ENCODE measurements at places on chromosomes 1 and 21.

GRCh38 chr1:36094621-36095061 is 5.9 kb downstream of the ADPRS start:
- no peak for DNase-seq

DNA sequence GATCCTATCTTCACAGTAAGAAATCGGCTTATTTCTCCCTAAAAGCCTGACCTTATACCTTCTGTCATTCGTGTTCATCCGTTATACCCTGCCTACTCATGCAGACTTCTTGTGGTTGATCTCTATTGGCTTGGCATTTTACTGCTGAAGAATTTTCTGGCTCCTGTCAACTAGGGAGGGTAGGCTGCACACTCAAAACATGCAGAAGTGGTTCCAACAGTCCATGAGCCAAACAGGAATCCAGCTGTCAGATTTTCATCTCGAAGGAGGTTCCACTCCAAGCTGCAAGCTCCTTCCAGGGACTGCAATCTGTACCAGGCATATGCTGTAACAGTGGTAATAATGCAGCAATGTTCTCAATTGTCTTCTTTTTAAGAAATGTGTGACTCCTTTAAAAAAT is 10.1 kb downstream of the DNAJC11 start:
- no peak for DNase-seq

DNA sequence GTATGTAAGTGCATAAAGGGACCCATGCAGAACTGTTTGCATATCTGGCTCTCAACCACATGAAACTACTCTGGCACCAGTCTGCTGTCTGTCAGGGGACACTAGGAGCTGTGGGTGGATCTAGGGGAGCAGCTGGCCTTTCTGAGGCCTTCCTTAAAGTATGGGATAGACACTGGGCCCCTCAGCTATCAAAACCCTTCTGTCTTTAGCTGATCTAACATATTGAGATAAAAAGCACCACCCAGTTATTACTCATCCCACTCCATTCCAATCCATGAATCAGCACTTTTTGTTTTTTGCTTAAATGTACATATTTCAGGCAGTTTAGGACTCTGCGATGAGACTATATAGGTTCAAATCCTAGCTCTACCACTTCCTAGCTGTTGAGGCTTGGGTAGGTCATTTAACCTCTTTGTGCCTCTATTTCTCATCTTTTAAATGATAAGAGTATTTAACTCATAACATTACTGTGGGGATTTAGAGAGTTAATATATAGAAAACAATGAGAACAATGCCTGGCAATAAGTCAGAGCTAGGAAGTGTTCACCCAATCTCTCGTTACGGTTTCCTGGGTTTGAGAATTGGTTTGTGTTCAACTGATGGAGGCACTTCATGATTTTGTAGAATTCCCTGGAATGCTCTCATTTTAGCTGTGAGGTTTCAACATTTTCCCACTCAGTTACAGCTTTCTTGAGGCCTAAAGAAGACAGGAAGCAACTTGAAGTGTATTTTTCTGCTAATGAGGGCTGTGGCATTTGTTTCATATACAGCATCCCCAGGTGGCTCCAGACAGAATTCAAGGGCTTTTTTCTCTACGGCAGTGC is 68.9 kb downstream of the LRIG2 start:
- DNase-seq = no peak

DNA sequence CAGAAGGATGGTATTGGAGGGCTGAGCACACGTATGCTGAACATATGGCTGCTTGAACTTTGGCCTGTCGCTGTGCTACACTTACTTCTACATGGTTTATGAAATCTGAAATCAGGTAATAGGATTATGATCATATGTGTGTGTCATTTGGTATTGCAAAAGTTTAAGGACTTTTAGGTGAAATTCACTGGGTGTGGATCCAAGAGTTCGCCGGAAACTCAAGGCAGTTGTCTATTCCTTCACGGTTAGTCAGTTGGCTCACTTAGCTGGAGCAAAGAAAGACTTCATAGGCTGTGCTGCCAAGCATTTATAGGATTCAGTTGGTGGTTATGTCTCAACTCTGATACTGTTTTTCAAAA is 927 bp downstream of the UAP1 start:
- DNase-seq = no peak

DNA sequence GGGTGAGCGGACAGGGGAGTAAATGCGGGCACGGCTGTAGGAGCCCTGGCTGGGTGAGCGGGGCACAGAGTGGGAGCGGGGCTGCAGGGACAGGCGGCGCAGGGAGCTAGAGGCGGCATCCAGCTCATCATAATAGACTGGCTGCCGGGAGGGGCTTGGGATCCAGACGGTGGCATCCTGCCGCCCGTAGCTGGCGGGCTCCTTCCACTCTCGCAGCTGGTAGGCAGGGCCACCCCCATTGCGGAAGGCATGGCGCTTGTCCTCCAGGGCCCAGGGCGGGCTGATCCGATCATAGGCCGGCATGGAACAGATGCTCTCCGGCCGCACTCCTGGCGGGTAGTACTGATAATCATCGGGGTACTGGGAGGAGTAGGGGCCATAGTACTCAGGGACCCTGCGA is 43.7 kb upstream of the GOLT1A start:
- DNase-seq = no peak

DNA sequence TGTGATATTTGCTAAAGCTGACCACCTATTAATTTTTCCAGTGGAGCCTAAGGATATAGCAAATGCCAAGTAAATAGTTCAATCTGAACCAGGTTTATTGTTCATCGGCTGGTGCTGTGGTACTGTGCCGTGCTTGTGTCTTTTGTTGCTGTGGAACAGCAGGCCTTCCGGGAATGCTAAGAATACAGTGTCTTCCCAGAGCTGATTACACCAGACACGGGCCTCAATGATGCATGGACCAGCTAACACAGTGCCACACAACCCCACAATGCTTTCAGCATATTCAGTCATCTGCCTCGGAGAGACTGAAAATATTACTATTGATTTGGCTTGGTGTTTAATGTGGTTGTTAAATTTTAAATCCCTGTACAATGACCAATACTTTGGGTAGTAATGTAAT is 415.4 kb downstream of the PTBP2 start:
- no peak for DNase-seq

- DNase-seq = no peak
Observed at GRCh38 chr1:225944951-225945350, 3.9 kb upstream of the LEFTY2 start.

- no peak for DNase-seq
Observed at GRCh38 chr1:33608825-33609400, 136.5 kb downstream of the ZSCAN20 start.

DNA sequence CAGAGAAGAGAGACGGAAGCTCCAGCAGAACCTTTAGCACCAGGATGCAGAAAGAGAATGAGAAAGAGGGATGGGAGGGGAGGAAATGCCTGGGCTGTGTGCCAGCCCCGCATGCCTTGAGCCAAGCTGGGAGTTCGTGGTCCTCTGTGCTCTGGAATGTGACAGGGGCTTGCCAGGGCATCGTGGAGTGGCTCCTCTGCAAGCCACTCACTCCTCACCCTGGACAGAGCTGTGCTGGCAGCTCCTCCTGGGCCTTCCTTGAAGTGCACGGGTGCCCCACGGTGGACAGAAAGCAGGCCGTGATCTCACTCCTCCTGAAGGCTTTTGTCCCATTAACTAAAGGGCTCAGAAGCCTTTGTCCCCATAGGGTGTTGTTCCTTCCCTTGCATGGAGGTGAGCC is 34.8 kb upstream of the PRELP start:
- DNase-seq = no peak

DNA sequence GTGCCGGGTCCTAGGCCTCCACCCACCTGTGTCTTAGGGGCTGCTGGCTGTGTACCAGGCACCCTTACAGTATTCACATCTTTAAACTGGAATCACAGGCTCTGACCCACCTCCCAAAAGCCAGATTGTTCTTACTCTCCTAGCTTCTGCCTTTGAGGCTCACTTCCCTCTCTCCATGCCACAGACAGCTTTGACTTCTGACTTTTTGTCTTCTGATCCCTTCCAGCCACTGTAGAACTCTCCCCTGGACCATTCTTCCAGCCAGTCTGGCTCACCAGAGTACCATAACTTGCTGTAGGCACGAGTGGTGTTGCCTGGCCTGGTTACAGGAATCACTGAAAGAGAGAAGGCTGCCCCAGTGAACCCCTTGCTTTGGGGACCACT is 58.1 kb upstream of the STUM start:
- no peak for DNase-seq

DNA sequence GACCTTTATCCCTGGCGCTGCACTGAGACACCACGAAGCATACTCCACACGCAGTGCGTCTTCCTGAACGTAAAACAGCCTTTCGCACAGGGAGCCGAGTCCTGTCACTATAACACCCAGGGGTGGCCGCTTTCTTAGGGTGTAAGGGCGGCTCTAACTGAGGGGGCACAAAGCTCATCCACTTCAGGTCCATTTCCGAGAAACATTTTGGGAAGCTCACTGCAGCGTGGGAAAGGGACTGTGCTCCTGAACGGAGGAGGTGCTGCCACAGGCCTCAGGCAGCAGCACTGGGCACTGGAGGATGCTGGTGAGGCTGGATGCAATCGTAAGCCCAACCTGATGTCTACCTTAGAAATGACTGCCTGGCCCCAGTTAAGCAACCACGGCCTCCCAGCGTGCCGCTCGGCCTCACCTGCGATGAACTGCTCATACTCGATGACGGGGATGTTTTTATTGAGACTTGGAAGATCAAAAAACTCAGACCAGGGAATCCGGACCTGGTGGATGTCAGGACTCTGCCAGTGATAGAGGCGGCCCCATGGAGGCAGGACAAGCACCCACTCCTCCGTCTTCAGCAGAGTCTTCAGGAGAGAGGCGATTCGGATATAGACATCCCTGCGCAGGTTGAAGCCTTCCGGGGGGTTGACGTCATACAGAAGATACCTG is 2.3 kb downstream of the POFUT2 start:
- DNase-seq = no peak
